ENCODE measurements at places on chromosomes 5 and 9.

GRCh38 chr5:2748861-2749513 is 2.5 kb downstream of the IRX2 start:
- no peak for DNase-seq

GRCh38 chr5:78758169-78758839 is 109.7 kb upstream of the LHFPL2 start:
- no peak for DNase-seq

- DNase-seq = no peak
Measured at GRCh38 chr5:149172709-149173505, 31.6 kb downstream of the ABLIM3 start.

- DNase-seq = no peak
Measured at GRCh38 chr5:98186128-98186527, 587.3 kb upstream of the RGMB start.

DNA sequence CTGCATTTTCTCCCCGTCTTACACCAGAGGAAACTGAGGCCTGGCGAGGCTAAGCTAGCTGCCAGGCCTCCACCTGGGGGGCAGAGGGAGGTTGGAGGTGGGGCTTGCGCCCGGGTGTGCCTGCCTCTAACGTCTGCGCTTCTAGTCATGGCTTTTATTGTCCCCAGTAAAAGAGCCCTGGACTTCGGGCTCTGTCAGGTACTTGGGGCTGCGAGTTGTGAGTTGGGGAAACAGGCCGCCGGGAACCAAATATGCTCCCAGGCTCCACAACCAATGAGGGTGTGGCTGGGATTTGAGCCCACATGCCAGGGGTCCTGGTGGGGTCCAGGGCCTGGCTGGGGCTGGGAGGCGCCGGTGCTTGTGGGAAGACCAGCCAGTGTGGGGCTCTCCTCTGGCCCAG is 57.4 kb upstream of the NOTCH1 start:
- DNase-seq = no peak

DNA sequence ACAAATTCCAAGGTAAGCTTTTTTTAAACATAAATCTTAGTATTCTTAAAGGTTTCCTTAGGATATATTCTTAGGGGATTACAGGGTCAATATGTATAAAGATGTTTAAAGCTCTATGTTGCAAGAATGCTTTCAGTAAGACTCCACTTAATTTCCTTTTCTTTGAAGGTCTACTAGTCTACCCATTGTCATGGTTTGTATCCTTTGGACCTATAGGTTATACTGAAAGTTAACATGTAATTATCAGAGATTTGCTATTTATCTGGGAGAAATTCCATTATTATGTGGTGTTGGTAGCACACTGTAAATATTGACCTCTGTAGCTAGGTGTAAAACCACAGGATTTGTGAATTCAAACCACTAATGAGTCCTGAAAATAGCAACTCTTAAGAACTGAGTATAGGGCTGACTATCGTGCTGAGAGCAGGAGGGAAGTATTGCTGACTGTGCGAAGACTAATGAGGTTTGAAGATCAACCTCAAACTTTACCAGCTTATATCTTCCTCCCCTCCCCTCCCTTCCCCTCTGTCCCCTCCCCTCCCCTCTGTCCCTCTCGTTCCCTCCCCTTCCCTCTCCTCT is 85.6 kb downstream of the GADD45G start:
- peak; percentile 13 for DNase-seq

Data from bronchial epithelial cell (primary cell).